ENCODE measurements at places on chromosomes 12 and 14.

- DNase-seq = peak; percentile 61
These were observed 80.1 kb upstream of the IFNG-AS1 start for GRCh38 chr12:67909091-67909531.

DNA sequence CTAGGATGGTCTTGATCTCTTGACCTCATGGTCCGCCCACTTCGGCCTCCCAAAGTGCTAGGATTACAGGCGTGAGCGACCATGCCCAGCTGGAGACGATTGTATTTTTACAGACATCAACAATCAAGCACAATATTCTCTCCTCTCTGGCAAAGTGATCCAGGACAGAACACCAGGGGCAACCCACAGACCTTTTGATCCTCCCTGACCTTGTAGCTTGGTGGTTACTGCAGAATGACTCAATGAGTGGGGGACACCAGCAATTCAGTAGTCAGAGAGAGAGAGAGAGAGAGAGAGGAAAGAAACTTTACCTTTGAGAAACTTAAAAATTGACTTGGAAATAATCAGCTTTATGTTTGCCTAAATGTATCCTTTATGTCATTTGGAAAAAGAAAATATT lies 51.2 kb downstream of the DRAM1 start:
- no peak for DNase-seq

DNA sequence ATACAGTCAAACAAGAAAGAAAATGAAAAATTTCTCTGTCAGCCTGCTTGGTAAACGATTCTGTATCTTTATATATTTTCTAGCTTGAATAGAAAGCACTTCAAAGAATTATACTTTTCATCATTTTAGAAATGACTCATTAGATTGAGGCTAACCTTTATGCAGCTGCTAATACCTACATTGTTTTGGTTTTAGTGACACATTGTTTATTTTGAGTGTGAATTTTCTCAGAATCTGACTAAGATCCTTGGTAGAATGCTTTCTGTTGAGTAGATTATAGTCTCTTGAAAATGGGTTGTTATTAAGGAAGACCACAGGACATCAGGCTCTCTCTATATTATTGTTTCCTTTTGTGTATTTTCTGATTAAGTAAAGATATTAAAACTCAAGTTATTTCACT lies at the start of gene PMCH:
Gene PMCH (minus strand): TSS at position 45 of the 400 bp plus-strand sequence. CDS start 63 bp downstream, outside the sequence.
- DNase-seq = peak; percentile 27

DNA sequence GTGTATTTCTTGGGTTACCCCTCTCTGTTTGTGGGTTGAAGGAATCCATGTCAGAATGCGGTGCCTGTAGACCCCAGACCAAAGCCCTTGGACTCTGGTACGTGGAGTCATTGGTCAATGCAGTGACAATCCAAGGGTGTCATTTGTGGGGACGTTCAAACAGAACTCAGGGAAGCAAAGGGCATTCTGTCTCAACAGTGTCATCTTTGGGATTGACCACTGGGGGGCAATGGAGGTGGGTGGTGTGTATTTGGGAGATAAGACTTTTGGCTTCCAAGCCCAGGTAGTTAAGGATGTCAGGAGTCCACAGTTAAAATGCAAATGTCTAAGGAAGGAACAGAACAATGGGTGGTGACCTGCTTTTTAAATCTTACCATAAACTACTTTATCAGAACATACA lies 54.6 kb upstream of the CCDC175 start:
- no peak for DNase-seq

Data from non-pigmented ciliary epithelial cell (primary cell).